ENCODE measurements at places on chromosomes 6 and 20.

GRCh38 chr6:165986311-165986913 is 181.2 kb downstream of the TBXT start:
- DNase-seq: no peak

GRCh38 chr6:100627911-100628758 is 163.4 kb upstream of the SIM1 start:
- DNase-seq: no peak

GRCh38 chr6:135990855-135991464 is 139.5 kb downstream of the PDE7B start:
- no peak for DNase-seq

- no peak for DNase-seq
Measured at GRCh38 chr6:80535914-80536565, 429.6 kb downstream of the BCKDHB start.

DNA sequence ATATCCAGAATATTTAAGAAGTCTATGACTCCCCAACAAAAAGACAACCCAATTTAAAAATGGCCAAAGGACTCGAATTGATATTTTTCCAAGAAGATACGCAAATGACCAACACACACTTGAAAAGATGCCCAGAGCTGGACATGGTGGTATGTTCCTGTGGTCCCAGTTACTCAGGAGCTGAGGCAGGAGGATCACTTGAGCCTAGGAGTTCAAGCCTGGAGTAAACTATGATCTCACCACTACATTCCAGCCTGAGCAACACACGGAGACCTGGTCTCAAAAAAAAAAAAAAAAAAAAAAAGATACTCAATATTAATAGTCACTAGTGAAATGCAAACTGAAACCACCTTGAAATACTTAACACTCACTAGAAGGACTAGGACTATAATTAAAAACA is 12.2 kb upstream of the ARMC2 start:
- no peak for DNase-seq

DNA sequence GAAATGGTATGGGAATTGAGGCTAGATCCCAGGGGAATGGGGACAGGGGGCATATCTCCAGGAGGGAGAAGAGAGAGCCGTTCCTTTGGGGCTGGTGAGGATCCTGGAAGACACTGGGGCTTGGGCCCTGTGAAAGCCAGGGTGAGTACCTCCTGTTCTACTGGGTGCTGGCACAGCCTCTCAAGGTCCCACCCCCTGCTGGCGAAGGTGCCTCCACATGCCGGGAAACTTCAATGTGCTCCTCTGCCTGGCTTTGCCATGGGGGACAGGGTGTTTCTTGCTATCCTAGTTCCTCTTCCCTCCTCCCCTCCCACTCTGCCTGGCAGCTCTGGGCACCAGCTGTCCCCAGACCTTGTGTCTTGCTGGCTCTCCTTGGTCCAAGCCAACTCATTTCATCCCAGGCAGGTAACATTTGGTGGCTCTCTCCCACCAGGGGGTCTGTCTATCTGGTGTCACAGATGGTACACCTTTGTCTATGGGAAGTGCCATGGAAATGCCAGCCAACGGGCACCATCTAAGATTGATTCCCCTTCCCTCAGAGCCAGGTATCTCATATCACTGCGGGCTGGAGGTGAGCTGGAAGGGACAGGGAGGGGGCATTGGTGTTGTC is 56.8 kb downstream of the MDGA1 start:
- no peak for DNase-seq

All from renal cortex interstitium (tissue), 15 donors.